ENCODE measurements at places on chromosomes 1 and 21.

GRCh38 chr1:25356848-25357247 is 18.7 kb downstream of the TMEM50A start:
- no peak for DNase-seq

DNA sequence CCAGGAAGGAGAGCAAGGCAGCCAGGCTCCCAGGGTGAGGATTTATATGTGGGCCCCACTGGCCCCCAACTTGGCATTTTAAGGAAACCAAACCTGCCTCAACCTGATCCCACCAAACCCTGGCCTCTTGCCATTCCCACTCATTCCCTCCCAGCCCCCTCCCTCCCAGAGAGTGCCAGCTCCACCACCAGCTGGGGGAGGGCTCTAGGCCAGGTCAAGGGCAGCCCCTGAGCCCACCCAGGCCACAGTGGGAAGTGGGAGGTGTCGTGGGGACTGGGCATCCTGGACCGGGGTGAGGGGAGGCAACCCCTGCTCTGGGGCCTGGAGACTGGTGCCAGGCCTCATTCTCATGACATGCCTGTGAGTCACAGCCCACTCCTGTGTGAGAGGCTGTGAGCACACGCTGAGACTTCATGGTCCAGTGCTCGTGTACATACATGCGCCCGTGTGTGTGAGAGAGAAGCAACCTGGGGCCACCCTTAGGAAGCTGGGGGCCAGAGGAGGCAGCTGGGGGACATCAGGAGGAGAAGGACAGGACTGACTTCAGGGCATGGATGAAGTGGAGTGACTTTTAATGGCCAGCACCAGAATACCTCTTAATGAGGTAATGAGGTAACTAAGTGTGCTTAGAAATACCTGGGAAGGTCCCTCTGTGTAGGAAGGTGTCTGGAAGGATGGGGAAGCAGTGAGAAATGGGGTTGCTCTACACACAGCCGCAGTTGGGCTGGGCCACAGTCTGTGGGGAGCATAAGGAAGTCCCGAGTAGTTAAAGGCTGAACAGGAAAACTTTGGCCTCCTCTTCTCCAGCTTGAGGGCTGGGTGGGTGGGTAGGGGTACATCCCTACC is at the start of gene S100A2:
S100A2 (minus strand) TSS at position 316 of the 846 bp plus-strand sequence. CDS start 1,967 bp downstream, outside the sequence.
- DNase-seq: peak; percentile 32

DNA sequence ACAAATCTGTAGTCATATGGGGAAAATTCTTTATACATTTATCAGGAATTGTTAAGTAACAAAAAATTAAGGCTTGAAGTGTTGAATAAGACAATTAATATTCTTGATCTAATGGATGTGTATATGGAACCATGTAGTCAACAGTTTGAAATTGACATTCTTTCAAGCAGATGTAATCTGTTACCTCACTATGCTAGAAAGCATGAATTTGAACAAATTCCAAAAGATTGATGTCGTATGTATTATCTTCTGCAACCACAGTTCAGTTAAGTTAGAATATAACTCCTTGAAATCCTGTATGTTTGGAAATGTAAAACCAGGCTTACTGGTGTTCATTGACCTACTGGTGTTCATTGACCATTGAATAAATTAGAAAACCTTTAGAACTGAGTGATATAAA is 16.1 kb downstream of the CCDC18 start:
- no peak for DNase-seq

- no peak for DNase-seq
Measured at GRCh38 chr1:58580186-58580585, 3.1 kb upstream of the TACSTD2 start.

GRCh38 chr1:195851804-195852203 is 756.4 kb downstream of the KCNT2 start:
- DNase-seq: no peak

DNA sequence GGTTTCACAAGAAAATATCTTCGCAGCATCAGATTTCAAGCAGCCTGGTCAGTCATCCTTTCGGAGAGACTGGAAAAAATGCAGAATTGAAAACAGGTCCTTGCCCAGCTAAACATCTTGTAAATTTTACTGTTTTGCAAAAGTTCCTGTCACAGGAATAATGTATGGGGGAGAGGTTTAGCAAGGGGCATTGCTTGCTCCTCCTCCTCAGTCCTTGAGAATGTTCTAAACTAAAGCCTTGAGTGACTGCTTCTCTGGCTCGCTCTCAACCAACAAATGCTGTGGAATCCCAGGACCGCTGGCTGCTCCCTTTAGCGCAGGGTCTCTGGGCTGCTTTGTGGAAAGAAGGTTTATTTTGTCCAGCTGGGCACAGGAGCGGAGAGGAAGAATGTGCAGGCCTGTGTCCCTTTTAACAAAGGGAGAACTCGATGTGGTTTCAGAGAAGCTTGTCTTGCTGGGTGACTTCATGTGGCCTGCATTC is 33.6 kb upstream of the FHAD1 start:
- no peak for DNase-seq

- no peak for DNase-seq
Measured at GRCh38 chr1:234240680-234241079, 132.6 kb upstream of the COA6 start.

- no peak for DNase-seq
Measured at GRCh38 chr1:109880971-109881894, 29.4 kb upstream of the CSF1 start.

DNA sequence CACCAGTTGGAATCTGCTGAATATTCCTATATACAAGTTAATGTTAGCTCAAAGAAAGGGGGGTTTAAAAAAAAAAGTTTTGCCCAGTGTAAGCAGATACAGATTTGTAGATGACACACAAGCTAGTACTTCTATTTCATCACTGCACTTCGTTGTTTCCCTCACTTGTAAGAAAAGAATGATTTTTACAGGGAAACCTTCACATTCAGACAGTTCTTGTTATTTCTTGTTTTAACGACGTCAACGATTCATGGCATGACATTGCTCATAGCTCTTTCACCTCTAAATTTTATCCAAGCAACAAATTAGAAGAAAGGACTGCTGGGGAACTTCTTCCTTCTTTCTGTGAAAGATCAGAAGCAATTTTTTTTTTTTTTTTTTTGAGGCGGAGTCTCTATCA is 25.7 kb upstream of the C1orf105 start:
- DNase-seq: no peak

DNA sequence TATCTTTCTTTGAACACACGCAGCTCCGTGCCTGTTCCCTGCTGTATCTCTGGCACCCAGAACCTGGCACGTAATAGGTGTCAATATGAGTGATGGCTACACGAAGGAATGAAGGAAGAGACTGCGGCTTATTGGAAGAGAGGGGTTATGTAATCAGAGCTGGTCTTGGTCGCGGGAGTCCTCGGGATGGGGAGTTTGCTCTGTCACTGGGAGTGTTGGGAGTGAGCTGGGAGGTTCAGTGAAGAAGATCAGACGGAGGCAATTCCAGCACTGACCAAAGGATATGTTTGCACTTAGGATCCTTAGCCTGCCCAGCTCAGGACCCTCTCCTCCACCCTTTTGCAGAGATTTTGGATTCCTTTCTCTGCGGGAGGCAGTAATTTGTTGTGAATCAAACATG is 709.1 kb downstream of the PTPRU start:
- no peak for DNase-seq

DNA sequence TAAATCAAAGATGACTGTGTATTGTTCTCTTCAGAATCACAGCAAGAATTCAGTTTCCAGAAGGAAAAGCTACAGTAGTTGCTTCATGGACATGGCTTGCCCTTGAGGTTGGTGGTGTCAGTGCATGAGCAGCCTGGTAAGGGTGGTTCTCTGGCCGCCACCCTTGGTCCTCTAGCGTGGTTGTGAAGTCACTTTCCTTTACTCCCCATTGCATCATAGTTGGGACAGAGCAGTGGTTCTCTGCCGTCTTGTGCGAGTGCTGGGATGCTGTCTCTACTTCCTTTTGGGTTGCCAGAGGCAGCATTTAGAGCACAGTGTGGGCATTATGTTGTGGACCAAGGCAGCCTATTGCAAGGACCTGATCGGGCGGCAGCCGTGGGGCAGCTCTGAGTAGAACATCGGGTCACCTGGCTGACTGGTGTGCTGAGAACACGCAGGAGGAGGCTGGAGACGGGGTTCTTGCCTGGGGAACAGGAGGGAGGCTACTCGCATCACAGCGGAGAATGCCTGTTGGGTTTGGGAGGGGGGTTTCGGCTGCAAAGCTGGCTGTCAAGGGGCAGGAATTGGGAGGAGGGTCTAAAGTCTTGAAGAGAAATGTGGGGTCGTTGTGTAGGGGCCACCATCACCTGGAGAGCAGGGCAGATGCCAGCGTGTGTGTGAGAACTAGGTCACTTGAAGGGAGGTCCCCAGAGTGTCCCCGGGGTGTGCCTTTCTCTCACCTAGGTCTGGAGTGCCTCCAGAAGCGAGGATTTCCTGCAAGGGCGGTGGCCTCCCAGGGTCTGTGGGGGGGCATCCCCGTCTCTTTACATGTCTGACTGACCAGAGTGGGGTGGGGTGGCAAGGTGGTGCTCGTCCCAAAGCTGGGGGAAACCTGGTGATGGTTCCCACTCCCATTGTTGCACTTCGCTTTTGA is 6.3 kb downstream of the ARF1 start:
- no peak for DNase-seq

DNA sequence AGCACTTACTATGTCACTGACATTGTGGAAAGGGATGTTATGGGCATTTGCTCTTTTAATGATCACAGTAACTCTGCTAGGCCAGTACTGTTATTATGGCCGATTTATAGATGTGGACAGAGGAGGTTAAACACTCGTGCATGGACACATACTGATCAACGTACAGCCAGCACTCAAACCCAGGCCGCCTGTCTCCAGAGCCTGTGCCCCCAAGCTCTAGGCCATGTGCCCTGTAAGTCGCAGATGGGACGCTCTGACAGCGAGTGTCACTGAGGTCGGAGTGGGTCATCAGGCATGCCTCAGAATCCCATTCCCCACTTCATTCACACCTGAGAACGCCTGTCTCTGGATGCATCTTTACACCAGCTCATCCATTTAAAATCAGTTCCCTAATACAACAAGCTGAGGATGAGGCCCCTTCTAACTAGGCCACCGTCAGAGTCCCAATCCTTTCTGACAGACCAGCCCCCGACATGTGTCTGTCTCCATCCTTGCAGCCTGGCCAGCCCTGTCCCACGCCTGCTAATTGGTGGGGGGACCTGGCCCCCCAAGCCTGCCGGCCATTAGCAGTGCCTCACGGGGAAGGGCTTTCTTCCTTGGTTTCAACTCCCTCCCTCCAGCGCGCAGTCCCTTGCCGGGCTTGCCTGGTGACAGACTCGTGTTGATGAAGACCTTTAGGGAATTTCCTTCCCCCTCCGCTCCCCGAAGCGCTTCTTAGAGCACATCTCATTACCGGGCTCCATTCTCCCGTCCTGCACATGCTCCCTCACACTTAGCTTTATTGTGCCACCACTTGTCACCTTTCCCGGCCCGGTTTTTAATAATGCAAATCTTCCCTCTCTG is 436.8 kb downstream of the KIF26B start:
- DNase-seq: no peak

GRCh38 chr21:42835611-42836401 is 43.5 kb downstream of the WDR4 start:
- no peak for DNase-seq

DNA sequence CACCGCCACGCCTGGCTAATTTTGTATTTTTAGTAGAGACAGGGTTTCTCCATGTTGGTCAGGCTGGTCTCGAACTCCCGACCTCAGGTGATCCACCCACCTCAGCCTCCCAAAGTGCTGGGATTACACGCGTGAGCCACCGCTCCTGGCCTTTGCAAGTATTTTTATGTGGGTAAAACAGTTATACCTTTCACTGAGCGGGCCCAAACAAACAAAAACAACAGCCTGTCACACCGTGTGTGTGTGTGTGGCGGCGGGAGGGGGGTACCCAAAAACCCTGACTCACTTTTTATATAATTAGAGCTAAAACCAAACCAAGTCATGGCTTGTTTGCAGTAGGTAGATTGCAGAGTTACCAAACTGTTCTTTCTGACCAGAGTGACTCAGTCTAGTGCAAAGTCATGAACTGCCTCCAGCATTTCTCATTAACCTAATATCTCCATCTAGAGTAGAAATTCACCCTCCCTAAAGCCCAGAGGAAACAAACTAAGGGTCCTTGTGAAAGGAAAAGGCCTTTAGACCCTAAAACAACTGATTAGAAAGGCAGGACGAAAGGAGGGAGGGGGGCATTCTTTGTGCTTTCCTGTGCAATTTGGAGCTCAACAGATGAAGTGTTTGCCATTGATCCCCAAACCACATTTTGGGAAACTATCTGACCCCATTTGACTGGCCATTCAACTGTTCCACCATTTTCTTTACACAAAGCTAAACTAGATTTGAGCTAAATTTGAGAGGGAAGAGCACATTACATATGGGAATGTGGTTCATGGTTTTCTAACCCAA is 181.0 kb downstream of the DHRS3 start:
- no peak for DNase-seq

DNA sequence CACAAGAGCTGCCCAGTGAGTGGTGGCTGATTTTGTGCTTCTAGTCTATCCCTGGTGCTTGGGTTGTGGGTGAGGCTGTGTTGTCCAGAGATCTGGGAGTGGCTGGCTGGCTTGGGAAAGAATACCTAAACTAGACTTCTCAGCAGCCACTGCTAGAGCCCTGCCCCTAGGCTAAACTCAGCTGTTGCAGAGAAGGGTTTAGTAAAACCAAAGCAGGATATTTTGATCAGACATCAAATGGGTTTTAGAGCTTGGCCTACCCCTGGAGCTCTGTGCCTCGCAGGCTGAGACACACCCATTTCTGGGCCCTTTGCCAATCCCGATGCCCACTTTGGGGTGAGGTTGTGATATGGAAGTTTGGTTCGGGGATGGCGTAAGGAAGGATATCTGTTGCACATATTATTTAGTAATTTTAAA is 88.5 kb downstream of the UCK2 start:
- DNase-seq: no peak

DNA sequence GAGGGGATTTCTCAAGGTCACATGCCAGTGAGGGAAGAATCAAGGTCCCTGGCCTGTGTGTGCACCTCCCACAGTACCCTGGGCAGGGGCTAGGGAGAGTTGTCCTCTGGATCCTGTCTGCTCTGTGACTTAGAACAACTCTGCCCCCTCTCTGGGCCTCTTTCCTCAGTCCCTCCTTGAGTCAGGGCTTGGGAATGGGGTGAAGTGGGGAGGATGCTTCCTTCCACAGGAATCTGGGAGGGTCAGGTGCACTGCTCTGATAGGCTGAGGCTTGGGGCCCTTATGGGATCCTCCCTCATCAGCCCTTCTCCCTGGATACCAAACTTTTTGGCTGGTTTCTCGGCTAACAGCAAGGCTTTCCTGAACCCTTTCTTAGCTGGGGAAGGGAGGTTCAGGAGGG is 2.5 kb downstream of the TRNP1 start:
- DNase-seq: no peak

GRCh38 chr1:49397086-49397485 is 620.4 kb upstream of the BEND5 start:
- DNase-seq: no peak

GRCh38 chr21:32538147-32538792 is 47.1 kb downstream of the TCP10L start:
- DNase-seq: peak; percentile 47

GRCh38 chr21:35603494-35603893 is 456.8 kb downstream of the SETD4 start:
- no peak for DNase-seq

All from T-helper 2 cell (primary cell).